ENCODE measurements at places on chromosomes 7 and 10. TPM values are rescaled to one million over a fixed set of nuclear protein-coding genes. Genes with fewer than 3 reads are reported as not detected.

DNA sequence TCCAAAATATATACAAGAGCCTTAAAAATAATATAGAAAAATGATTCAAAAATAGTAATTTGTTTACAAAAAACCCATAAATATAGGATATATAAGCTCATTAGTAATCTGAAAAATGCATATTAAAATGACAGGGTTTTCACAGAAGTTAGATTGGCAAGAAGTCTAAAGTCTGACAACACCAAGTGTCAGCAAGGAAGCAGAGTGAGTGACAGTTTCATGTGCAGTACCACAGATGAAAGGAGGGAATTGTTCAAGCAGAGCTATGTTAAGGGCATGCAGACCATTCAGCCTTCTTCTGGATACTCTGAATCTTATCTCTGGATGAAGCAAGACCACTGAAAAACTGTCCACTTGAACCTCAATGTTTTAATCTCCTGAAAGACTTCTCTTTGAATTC lies 55.9 kb downstream of the ZNF248 start:
- DNase-seq, result no peak

- DNase-seq, result no peak
Observed at GRCh38 chr7:140404565-140405065, 757 bp downstream of the RAB19 start.

GRCh38 chr10:126500185-126500584 lies 111.9 kb upstream of the ADAM12 start:
- DNase-seq, result no peak

DNA sequence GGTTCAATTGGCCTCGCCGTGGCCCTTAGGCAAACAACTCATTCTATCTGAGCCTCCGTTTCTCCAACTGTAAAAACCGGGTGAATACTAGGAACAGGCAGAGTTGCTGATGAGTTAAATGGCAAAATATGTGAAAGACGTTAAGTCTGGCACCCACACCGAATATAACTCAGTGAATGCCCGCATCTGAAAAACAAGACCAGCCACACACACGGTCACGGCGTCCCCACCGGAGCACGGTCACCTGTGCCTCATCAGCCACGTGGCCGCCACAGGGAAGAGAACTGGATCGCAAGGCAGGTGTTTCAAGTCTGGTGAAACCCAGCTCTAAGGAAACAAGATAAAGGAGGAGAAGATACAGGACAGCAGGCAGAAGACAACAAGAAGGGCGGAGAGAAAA lies 20.4 kb downstream of the PRKAG2 start:
- no peak for DNase-seq

GRCh38 chr10:75720157-75720556 lies 288.7 kb downstream of the LRMDA start:
- no peak for DNase-seq

- no peak for DNase-seq
Observed at GRCh38 chr7:40569326-40569725, 434.5 kb downstream of the SUGCT start.

DNA sequence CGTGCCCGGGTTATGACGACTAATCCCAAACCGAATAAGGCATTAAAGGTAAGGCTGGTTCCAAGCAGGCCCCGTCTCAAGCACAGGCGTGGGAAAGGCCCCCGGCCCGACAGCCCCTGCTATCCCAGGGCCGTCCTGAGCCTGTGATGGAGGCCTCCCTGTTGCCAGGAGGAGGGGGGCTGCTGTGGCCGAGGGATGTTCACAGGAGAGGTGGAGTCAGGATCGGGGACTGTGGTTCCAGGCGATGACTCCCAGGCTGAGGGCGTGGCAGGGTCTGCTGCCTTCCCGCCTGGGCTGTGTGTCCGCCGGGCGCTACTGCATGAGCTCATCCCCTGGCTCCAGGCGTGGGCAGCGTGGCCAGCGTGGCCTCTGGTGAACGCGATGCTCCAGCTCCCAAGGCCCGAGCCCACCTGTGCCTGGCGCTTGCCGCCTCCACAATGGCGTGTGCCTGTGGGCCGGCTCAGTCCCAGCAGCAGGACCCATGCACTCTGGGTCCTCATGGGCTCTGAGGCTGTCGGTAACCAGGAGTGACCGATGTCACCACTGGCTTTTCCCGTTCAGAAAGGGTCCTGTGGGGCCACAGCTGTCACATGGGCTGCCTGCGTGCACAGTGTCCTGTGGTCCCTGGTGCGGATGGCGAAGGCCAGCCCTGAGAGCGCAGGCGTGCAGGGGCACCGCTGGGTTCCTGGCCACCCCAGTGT lies 8.8 kb downstream of the MAFK start:
- no peak for DNase-seq

GRCh38 chr10:69668721-69669120 lies 38.7 kb downstream of the FAM241B start:
- no peak for DNase-seq

GRCh38 chr10:117476716-117477115 lies 65.8 kb upstream of the EMX2 start:
- DNase-seq, result no peak

DNA sequence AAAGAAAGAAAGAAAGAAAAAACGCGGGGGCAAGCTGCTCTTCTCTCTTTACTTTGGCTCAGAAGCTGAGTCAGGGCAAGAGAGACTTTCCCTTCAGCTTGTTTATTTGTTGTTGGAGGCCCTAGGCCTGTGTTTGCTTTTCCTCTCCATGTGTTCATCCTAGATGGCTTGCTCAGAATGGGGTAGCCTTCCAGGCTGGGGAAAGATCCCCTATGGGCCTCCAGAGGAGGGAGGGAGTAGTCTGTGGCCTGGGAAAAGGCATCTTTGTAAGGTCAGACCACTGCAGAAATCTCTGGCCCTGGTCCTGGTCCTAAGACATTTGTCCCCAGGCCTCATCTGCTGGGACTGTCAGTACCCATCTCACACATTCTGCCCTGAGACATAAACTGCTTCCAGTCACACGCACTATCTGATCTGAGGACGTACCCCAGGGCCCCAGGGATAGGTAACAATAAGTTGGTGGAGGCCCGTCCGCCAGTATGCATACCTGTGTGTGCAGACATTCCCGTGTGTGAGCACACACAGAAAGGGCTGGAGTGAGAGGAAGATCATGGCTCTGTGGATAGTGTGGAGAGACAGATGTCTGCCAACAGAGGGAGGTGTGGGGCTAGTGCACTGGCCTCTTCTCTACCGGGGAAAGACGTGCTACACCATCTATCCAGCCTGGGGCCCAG lies 4.9 kb upstream of the SCD start:
- peak; percentile 76 for DNase-seq

- DNase-seq, result no peak
Observed at GRCh38 chr10:78405231-78405630, 371.6 kb downstream of the RPS24 start.

GRCh38 chr7:64308016-64308270 lies 5.8 kb upstream of the ZNF736 start:
- DNase-seq, result peak; percentile 13

GRCh38 chr10:120075349-120075748 lies 182.8 kb downstream of the SEC23IP start:
- DNase-seq, result no peak

DNA sequence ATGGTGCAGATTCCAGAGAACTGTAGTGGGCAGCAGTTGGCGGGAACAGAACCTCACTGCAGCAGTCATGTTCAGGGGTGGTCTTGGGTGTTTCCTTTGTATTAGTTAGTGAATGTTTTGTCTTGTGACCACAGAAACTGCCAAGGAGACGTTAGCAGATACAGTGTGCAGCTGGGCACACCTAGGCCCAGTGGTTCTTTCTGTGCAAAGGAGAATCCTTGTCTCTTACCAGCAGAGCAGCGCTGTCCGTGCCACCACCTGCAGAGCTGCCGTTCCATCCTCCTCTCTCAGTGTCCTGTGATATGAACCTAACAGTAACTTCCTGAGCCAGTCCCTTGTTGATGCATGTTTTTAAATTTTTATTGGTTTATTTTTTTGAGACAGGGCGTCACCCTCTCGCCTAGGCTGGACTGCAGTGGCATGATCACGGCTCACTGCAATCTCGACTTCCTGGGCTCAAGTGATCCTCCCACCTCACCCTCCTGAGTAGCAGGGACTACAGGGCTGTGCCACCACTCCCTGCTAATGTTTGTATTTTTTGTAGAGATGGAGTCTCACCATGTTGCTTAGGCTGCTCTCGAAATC lies 60.6 kb downstream of the WDR37 start:
- DNase-seq, result no peak

DNA sequence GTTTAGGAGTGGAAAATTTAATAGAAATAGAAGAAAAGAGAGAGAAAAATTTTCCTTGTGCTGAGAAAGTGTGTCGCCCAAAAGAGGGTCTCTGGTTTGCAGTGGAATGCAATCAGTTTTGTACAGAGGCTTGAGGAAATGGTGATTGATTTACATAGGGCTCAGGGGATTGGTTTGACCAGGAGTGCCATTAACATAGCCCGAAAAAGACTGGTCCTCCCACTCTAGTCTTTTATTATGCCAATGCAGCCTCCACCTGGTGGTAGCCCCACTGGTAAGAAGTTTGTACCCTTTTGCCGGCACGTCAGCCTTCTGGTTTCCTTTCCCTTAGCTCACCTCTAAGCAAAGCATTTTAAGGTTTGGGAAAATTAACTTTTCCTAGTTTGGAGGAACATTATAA lies 885.3 kb downstream of the XPNPEP1 start:
- no peak for DNase-seq

DNA sequence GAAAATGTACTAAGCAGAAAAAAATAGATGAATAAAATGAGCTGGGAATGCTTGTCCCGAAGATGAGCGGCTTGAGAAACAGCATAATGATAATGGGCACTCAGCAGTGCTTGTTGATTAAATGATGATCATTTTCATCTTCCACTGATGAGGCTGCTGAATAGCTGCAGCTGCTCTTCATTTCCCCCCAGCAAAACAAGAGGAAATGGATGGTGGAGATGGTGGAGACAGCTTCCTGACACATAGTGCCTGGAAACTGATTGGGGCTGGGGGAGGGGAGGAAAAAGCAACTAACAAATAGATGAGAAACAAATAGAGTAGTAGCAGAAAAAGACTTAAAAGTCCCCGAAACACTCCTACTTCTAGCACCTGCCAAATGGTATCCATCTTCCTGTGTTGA lies 41.4 kb downstream of the MRC1 start:
- no peak for DNase-seq

- no peak for DNase-seq
Observed at GRCh38 chr7:47897831-47898230, 50.4 kb downstream of the PKD1L1 start.

DNA sequence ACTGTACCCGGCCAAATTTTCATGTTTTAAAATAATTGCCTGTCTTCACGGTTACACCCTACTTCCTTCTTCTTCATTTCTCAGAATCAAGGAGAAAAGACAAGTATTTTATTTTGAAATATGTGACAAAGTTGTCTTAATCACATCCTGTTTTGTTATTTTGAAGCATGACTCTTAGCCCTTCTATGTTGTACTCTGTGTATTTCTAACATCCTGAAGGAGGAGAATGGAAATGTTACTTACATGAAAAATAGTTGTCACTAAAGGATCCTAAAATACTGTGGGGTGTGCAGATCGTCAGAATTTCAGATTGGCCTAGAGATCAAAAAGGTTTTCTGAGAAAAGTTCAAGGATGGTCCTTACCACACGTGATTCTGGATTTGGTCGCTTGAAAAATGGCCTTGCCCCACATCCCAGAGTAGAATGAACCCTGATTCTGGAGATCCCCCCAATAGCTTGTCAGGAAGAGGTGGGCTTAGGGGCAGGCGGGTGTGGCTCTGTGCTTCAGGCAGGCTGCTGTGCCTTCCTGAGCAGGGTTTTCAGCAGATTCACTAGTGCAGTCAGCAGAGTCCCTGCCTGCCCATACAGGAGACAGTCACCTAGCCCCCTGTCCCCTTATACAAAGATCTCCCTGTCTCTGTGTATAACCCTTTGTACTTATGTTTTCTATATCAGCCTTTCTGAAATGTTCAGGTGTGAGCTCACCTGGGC lies 8.6 kb downstream of the UPP1 start:
- DNase-seq, result peak; percentile 39

GRCh38 chr7:45971661-45972175 lies 50.6 kb upstream of the IGFBP3 start:
- no peak for DNase-seq

- no peak for DNase-seq
Observed at GRCh38 chr10:79475119-79475653, 29.8 kb upstream of the ZCCHC24 start.

DNA sequence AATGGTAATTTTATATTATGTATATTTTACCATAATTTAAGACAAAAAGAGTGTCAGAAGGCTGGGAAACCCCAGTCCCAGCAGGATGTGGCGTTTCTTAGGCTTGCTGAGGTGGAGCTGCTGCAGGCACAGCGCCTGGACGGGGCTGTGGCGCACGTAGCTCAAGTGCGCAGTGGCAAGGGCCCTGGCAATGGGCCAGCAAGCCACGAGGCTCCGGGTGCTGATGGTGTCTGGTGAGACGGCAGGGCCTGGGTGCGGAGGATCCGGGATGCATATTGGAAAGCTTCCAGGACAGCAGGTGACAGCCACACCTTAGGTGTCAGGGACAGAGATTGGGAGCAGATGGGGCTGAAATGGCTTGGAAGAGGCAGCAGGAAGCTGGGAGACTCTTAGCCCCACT lies 37.2 kb downstream of the CLEC2L start:
- no peak for DNase-seq

- DNase-seq, result no peak
Observed at GRCh38 chr10:77667426-77668324, 30.1 kb upstream of the KCNMA1 start.

DNA sequence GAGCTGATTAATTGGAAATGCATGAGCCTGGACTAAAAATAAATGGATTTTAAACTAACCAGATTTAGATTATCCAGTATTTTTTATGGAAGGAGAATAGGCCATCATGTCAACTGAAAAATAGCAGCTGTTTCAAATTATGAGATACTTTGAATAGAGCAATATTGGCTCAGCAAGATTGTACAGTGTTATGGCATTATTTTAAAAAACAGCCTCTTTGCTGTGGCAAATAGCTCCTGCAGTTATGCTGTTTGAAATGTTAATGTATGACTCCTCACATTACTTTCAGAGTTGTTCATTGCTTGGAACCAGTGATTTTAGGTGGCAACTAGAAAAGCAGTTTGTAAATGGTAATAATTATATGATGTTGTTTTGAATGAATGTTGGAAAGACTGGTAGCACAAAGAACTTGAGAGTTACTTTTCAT lies 244.5 kb downstream of the KIAA1217 start:
- DNase-seq, result no peak

GRCh38 chr7:44193011-44193802 lies 4.0 kb upstream of the GCK start:
- DNase-seq, result no peak

Gene ANXA8
- not detected for total RNA-seq

Gene CAMK1D
- 11.3 TPM for total RNA-seq

Gene NPFFR1
- not detected for total RNA-seq

Gene NME8
- total RNA-seq, result not detected

Gene BTBD16
- not detected for total RNA-seq

Gene PNLIPRP3
- total RNA-seq, result not detected

Gene ADRB1
- total RNA-seq, result not detected

Gene DENND11
- total RNA-seq, result 29.8 TPM

Gene ANXA7
- total RNA-seq, result 130 TPM

Gene HOXA1
- 0.24 TPM for total RNA-seq

Gene ENO4
- total RNA-seq, result not detected

Gene ZNF117
- 1.7 TPM for total RNA-seq

Gene TMEM72
- not detected for total RNA-seq

Gene NAT16
- total RNA-seq, result not detected
